Sciatic nerve (tissue), 2 donors: ENCODE measurements at places on chromosomes 2 and 18.

- no peak for DNase-seq
Measured at GRCh38 chr2:108943751-108944150, 45.3 kb downstream of the EDAR start.

GRCh38 chr18:25283781-25284180 lies 68.2 kb downstream of the ZNF521 start:
- no peak for DNase-seq

- no peak for DNase-seq
Measured at GRCh38 chr2:21617885-21618434, 494.2 kb downstream of the TDRD15 start.

DNA sequence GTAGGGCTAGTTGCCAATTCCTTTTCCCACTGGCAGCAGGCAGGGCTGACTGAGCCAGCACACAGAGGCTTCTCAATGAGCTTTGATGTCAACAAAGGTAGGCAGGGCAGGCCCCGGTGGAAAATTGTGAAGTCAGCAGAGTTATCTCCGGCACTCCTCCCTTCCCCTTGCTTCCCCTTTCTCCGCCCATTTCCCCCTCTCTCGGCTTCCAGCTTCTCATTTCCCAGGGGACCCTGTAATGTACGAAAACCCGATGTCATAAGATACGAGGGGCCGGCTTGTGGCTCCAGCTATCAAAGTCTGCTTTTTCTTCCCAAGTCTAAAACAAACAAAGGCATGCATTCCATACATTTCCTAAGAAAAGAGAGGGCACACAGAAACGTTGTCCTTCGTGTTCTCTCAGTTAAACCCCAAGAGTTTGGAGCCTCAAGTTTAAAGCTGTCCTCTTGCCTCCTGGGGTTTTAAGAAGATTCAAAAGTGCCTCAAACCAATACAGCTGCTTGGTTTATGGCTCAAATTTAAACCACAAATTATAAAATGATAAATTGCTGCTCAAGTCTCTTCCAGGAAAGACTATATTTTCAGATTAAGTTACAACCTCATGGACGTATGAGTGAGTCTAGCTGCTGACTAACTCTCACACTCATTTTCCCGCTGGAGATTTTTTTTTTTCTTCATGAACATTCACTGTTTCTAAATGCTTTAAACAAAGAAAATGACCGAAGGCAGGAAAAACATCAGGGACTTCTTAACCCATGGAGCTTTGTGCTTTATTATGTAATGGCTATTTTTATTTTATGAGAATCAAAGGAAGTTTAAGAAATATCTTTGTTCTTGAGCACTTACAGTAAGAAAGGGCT lies 27.2 kb upstream of the EML4 start:
- peak; percentile 81 for DNase-seq

GRCh38 chr18:3008541-3008940 lies 4.4 kb downstream of the LPIN2 start:
- DNase-seq = no peak

GRCh38 chr2:242053921-242054320 lies 184.4 kb downstream of the RTP5 start:
- DNase-seq = no peak

GRCh38 chr18:59416818-59417217 lies 57.8 kb upstream of the LMAN1 start:
- no peak for DNase-seq

DNA sequence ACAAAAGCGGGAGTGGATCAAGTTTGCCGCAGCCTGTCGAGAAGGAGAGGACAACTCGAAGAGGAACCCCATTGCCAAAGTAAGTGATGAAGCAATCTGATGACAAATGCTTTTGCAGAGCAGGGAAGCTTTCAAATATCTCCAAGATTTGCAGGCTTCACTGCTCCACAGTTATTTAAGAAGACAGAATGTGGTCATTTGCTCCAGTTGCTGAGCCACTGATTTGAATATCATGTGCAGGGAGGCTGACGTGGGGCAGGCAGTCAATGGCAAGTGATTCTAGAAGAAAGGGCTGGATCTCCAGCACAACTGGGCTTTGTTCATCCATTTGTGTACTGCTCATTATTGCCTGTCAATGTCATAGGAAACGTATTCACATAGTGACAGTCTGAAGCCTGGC lies 10.2 kb downstream of the DSG4 start:
- no peak for DNase-seq

GRCh38 chr2:39772086-39772811 lies 6.8 kb downstream of the THUMPD2 start:
- no peak for DNase-seq

GRCh38 chr2:104736026-104736425 lies 117.9 kb upstream of the POU3F3 start:
- no peak for DNase-seq

- DNase-seq = no peak
Measured at GRCh38 chr2:224062481-224063297, 23.6 kb upstream of the SERPINE2 start.

DNA sequence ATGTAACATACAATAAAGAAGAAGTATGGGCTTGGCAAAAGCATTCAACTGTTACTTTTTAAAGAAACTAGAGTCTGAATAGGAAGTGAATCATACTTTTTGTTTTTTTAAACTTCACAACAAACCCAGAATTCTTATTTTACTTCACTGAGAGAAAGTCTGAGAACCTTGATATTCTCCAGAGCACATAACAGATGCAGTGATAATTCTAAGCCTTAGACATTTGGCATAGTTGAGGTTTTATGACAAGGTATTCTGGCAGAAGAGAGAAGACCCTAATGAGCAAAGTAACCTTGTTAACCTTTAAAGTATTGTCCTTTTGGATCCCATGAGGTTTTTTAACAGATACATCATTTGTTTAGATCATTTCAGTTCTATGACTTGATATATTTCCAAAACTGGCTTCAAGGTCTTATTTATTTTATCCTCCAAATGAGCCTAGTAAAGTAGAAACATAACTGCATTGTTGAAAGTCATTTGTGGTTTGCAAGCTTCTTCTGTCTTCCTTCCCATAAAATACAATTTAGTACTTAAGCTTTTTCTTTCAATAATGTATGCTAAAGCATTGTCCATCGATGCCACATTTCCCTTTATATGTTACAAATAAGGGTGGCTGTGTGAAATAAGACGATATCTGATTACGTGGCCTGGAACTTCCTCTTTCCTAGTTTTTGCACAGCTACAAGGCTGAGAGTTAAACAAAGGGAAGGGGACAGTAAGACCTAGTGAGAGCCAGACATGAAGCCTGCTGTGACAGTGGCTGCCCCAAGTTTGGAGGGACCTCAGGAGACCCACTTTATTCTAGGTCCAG lies 86.1 kb upstream of the ITPRID2 start:
- DNase-seq = no peak

- no peak for DNase-seq
Measured at GRCh38 chr18:43780782-43781340, 503.6 kb upstream of the SYT4 start.

DNA sequence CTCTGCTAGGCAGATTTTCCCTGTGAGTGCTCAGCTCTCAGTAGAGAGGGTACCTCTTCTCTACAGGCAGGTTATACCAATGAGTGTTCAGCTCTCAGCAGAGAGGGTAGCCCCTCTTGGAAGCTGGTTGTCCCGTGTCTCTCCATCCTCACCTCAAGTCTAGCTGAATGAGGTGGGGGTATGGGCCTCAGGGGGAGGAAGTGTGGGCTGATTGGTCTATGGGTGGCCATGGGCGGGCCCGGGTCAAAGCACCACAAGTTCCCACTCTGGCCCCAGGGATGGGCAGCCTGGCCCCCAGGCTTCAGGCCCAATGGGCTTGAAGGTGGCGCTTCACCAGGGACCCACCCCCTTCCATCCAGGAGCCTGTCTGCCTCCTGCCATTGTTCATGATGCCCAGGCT lies 17.0 kb upstream of the MBD2 start:
- no peak for DNase-seq

- DNase-seq = no peak
Measured at GRCh38 chr2:51028829-51029228, 3.1 kb downstream of the NRXN1 start.

- DNase-seq = peak; percentile 58
Measured at GRCh38 chr2:240320204-240320993, 115.1 kb upstream of the GPC1 start.

DNA sequence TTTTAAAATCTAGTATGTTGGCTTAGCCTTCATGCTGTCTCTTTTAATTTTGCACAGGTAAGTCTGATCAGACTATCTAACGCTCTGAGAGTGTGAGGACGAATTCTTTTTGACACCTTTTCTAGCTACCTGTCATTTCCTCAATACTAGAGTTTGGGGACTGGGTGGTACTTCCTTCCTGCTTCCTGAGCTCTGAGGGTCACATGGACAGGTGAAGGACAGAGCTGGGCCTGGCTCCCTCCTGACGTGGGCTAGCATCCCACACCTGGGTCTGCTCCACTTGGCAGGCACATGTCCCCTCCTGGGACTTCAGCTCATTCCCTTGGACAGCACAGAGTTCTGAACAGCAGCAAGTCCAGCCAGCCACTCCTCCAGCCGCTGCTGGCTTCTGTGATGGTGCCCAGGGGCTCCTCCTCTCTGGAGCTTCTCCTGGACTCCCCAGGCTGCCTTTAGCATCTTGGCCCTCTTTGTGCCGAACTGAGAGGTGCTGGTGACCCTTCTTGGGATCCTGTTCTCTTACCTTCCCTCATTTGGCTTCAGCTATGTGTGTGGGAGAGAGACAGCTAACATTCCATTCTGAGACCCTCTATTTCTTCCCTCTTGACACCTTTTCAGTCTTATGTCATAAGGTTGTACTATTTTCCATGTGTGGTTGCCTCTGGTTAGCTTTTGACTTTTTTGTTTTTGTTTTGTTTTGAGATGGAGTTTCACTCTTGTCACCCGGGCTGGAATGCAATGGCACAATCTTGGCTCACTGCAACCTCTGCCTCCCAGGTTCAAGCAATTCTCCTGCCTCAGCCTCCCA lies 106.9 kb downstream of the B3GNT2 start:
- DNase-seq = no peak

DNA sequence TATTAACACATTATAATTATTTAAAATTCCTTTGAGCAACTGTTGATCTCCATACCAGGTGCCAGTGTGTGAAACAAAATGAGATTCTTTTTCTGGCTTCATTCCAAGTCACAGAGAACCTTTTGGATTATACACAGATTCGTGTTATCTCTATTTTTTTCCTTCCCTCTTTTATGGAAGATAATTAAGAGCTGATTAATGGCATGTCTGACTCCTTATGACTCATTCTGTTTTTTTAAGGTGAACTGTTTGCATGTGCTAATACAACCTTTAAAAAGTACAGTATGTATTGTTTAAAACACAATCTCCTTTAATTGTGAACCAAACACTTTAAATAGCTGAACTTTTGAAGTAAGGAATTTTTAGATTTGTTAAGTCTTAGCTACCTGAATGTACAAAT lies 39.3 kb downstream of the PELI1 start:
- DNase-seq = no peak

GRCh38 chr18:29226213-29226612 lies 1049.3 kb upstream of the CDH2 start:
- DNase-seq = no peak

- no peak for DNase-seq
Measured at GRCh38 chr2:226802573-226802972, 3.0 kb upstream of the IRS1 start.

DNA sequence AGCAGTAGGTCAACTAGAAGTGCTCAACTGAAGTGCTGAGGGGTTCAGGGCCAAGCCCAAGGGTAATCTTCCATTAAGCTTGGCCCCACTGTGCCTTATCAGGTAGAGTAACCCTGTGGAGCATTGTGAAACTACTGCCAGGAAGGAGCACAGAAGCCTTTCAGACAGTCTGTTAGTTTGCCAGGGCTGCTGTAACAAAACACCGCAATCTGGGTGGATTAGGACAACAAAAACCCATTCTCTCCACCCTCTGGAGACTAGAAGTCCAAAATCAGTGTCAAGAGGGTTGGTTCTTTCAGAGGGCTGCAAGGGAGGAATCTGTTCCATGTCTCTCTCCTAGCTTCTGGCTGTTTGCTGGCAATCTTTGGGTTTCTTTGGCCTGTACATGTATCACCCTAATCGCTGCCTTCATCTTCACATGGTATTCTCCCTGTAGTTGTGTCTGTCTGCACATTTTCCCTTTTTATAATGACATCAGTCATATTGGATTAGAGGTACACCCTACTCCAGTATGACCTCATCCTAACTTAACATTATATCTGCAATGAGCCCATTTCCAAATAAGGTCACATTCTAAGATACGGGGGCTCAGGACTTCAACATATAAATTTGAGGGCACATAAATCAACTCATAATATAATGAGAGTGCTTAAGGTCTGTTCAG lies 21.2 kb downstream of the VIT start:
- DNase-seq = no peak

DNA sequence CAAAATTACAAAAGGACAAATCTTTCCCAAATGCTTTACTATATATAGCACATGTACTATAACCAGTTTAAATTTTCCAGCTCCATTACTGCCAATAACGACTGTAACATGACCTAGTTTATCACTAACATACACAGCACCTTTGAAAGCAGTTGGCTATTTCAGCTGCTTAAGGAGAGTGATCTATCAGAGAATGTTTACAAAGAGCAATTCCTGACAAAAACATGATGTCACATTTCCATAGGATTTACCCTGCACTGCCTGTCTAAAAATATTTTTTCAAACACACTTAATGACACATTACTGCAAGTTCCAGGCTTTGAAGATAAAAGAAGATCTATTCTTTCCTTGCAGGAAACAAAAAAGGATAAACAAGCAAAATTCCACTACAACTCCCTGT lies 40.6 kb downstream of the ZNF516 start:
- DNase-seq = no peak

GRCh38 chr2:234257859-234258561 lies 207.5 kb downstream of the SPP2 start:
- DNase-seq = peak; percentile 63

- no peak for DNase-seq
Measured at GRCh38 chr2:96264656-96265348, 995 bp downstream of the TMEM127 start.

GRCh38 chr2:195734395-195734794 lies 77.4 kb downstream of the SLC39A10 start:
- no peak for DNase-seq

GRCh38 chr2:217151509-217152206 lies 291.8 kb upstream of the TNP1 start:
- no peak for DNase-seq

DNA sequence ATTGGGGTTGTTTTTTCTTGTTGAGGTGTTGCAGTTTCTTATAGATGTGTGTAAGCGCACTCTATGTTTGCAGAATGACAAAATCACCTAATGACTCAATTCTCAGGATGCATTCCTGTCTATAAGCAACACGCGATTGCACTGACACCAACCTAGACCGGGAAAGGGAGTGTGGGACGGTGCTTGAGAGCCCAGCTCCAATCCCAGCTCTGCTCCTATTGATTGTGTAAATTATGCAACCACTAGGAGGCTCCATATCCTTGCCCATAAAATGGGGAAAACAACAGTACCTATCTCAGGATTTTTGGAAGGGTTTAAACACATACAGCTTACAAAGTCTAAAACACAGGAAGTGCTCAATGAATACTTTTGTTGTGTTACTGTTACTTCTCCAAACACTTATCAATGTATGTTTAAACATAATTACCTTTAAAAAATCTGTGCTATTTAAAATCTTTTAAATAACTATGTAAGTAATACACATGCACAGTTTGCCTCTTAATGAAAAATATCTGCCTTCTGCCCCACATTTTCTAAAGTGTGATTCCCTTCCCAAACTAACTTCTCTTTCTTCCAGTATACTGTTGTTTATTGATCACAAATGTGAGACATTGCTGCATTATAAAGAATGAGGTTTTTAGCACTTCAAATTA lies 132.5 kb downstream of the SPHKAP start:
- DNase-seq = no peak

- DNase-seq = no peak
Measured at GRCh38 chr2:134852518-134852917, 14.1 kb downstream of the ACMSD start.
